ENCODE measurements at places on chromosomes 11 and 22.
A peak's percentile ranks its signal among the peaks of the same experiment; 100 is the strongest.

DNA sequence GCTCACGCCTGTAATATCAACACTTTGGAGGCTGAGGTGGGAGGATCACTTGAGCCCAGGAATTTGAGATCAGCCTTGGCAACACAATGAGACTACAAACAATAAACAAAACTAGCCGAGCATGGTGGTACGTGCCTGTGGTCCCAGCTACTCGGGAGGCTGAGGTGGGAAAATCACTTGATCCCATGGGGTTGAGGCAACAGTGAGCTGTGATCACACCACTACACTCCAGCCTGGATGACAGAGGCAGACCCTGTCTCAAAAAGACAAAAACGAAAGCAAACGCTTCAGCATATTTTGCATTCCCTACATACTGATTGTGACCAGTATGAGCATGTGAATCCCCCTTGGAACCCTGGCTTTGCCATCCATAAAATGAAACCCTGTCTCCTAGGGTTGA is 33.9 kb upstream of the MN1 start:
- no peak for DNase-seq

GRCh38 chr11:111694851-111695250 is 71.3 kb downstream of the PPP2R1B start:
- DNase-seq, result no peak

GRCh38 chr11:68424101-68424632 is 36.4 kb upstream of the PPP6R3 start:
- DNase-seq, result no peak

DNA sequence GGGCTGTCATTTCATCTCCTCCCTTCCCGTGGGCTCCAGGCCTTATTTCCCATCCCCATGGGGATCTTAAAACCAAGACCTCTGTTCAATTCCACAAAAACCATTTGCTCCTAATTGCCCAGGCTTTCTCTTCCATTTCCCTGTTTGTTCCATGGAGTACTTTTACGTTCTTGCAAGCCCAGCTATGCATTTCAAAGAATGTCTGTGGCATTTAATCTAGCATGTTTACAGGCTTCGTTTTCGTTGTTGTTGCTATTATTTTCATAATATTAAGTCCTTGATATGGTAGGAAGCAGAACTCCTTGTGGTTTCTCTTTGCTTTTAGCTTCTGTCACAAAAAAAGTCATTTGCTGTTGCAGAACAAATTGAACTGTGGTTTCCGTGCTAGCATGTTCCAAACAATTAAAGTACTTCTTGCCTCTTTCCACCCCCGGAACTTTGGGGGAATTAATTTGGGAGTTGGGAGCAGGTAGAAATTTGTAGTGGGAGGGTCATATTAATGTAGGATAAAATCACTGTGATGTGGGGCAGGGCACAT is 68.1 kb upstream of the SLC22A12 start:
- DNase-seq, result no peak

- DNase-seq, result no peak
Observed at GRCh38 chr11:123481640-123482039, 51.6 kb downstream of the GRAMD1B start.

GRCh38 chr11:128705124-128705920 is 11.4 kb downstream of the FLI1 start:
- no peak for DNase-seq

DNA sequence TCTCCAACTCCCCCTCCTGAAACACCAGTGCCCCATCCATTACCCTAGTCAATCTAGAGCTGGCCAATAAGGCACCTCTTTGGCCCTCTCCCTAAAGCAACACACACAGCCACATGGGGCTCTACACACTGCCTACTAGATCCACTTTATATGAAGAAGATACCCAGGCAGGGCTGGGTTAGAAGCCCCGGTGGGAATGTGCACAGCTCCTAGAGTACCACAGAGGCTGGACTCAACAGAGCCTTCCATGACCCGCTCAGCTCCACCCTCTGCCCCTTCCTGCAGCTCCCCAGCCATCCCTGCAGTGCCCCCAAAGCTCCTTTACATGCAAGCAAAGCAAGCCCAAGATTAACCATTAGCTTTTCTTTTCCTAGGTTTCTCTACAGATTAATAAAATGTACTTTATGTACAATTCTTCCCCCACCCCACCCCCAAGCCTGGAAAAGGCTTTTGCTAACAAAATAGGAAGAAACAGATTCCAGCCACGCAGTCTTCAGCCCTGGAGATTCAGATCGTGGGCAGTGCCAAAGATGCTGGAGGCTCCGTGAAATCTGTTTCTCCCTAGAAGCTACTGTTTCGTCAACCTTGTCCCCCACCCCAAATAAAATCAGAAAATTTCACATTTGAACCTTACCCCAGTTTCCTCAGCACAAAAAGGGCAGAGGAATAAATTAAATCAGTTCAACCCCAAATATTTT is 51.8 kb downstream of the IGSF9B start:
- no peak for DNase-seq

DNA sequence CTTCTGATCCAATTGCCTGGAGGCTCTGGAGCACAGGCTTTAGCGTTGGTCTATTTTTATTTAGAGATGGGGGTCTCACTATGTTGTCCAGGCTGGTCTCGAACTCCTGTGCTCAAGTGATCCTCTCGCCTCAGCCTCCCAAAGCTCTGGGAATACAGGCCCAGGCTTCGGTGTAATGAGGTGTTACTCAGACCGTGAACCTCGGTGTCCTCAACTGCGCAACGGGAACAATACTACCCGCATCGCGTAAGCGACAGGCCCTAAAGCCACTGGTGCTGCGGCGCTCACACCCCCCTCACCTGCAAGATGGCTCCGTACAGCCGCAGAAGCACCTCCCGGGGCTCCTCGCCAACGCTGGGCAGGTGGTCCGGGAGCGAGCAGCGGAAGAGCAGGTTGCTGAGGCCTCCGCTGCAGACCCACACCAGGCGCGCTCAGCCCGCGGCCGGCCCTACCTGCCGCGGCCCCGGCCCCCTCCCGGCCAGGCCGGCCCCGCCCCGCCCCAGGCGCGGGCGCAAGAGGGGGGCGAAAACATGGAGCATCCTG is 628 bp downstream of the CHKB start:
- DNase-seq, result no peak

- no peak for DNase-seq
Observed at GRCh38 chr11:59429924-59430516, 3.8 kb upstream of the OR5A2 start.

GRCh38 chr11:26743622-26744021 is 21.8 kb upstream of the SLC5A12 start:
- no peak for DNase-seq

GRCh38 chr22:49087198-49087597 is 740.5 kb downstream of the BRD1 start:
- DNase-seq, result no peak

DNA sequence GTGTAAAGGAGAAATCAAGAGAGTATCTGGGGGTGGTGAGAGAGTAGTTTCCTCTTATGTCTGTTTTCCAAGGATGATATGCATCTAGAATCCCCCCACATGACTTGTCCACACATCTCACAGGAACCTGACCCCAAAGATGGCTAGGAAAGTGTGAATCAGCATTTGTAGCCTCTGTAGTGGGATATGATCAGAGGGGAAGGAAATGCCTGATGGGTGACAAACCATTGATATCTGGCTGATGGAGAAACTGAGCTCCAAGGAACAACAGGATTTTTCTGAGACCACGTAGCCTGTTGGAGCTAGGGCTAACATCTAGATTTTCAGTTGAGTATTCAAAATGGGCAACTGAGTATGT is 369.4 kb downstream of the DDX10 start:
- DNase-seq, result no peak

GRCh38 chr22:21764038-21764804 is 28.6 kb upstream of the YPEL1 start:
- DNase-seq, result no peak

- DNase-seq, result no peak
Observed at GRCh38 chr11:30423279-30423648, 100.4 kb downstream of the ARL14EP start.

- no peak for DNase-seq
Observed at GRCh38 chr11:70133771-70134335, 55.7 kb downstream of the ANO1 start.

DNA sequence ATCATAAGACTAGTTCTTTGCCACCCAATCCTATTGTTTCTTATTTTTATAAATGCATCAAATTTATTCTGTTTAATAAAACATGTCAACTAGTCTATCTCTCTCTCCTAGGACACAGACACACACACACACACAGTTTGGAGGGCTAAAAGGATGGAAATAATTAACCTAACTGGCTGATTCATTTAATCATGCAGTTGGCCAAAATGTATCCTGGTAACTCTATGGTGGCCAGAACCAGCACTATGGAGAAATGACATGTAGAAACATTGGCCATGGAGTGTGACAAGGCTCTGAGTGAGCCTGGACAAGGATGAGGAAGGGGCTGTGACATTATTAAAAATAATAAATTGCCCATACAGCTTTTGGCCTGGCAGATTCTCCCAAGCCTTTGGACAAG is 64.1 kb downstream of the CLPB start:
- DNase-seq, result no peak

DNA sequence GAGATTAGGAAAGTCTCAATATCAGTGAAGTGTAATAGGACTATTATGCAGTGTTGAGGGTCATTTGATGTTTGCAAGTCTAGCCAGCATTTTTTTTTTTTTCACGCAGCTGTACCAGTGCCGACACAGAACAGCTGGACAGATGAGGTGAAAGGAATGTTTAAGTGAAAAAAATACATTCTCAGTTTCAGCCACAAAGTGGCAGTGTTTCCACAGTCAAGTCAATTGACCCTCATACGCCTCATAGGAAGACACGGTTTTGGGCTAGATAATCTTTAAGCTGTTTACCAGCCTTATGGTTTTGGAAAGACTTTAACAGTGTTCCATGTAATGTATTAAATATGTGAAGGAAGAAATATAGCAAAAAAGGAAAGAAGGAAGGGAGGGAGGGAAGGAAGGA is 349.9 kb upstream of the ANO3 start:
- no peak for DNase-seq

DNA sequence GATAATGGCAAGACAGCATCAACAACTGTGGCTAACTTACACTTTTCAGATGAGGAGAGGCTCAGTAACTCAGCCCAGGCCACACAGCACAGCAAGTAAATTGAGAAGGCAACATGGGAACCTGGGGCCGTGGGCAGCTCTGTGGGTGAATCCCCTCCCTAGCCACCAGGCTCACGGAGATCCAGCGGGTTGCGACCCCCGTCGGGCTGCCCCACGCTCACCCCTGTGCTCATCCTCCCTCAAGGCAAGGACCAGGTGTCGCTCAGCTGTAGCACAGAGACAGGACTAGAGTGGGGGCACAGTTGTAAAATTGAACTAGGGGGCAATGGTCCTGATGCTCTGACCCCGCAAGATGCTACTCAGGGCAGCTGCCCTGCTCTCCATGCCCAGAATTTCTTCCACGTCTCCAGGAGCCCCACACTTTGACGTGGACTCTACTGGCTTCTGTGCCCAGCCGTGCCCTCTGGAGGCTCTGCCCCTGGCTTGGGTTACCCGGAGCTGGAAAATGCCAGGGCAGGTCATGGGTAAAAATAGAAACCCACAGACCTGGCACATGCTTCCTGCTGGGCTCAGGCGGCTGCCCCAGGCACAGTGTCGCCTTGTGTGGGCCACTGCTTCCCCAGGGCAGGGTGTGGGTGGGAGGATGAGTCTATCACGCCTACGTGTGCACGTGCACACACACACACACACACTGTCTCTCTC is 9.0 kb downstream of the TUBA8 start:
- DNase-seq, result no peak

GRCh38 chr11:108527382-108527781 is 29.2 kb upstream of the POGLUT3 start:
- no peak for DNase-seq

- DNase-seq, result no peak
Observed at GRCh38 chr22:40462195-40462984, 92.0 kb downstream of the SGSM3 start.

- DNase-seq, result peak; percentile 26
Observed at GRCh38 chr11:46270684-46271083, 6.8 kb upstream of the CREB3L1 start.

DNA sequence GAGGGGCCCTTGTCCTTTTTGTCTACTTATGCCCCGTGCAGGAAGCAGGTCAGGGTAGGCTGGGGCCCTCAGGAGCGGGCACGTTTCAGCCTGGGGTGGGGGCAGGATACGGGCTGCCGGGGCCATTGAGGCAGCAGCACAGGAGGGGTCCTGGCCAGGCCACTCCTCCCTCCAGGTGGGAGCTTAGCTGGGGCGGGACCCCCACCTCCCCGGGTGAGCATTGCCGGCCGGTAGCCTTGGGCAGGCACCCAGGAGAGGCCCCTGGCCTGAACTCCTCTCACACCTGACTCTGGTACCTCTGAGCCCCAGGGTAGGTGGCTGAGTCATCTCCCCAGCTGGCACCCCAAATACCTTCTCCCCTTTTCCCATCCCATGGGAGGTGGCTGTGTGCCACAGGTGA is 5.0 kb upstream of the MUC6 start:
- DNase-seq, result no peak

- DNase-seq, result no peak
Observed at GRCh38 chr11:65131417-65131776, 2.9 kb downstream of the SYVN1 start.

DNA sequence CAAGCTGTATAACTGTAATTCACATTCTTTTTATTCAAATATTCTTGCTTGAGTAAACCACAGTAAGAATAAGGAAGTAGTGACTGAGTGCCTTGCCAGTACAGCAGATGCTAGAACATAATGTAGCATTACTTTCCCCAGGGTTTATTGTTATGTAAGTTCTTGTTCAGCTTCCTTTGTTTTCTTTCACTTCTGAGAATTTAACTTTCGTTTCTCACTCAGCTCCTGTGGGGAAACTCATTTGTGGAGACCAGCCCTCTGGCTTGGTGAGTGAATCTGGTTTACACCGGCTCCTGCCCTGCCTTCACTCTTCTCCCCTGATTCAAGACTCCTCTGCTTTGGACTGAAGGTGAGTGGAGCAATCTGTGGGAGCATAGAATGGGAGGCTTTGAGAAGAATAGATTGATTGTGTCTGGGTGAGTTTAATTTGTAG is at the start of gene TRIM22:
TSS of gene TRIM22 (plus strand) at position 240 of the 433 bp plus-strand sequence. CDS start 6,443 bp downstream, outside the sequence.
- DNase-seq, result peak; percentile 39

DNA sequence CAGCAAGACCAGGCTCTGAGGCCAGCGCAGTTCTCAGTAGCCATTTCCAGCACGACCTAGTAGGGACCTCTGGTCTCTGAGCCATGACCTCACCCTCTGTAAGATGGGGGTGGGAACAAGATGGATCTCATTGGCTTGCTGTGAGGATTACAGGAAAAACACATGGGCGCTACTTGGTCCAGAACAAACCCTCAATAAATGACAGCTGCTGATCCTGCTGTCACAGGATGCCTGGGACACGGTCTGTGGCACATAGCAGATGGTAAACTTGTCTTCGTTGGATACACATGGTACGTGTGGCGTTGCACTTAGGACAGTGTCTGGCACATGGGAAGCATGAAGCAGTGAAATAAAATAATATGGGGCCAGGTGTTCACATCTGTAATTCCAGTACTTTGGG is 4.5 kb upstream of the KCTD17 start:
- no peak for DNase-seq

GRCh38 chr11:34050581-34051348 is 766 bp upstream of the CAPRIN1 start:
- DNase-seq, result no peak

DNA sequence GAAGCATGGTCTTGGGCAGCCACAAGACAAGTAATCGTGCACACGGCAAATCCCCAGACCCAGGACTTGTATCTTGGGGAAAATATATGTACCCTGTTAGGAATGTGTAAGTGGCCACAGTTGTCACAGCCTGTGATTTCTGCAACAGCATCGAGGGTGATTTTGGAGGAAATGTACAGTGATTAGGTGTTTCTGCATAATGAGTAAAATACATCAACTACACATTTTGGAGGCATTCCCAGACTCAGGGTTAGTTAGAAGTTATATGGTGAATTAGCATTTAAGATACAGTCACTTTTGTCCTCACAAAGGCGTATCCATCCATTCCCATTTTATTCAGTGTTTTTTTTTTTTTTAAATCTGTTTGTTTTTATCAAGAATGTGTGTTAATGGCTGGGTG is 28.4 kb downstream of the SUSD2 start:
- no peak for DNase-seq
